Fibroblast of the aortic adventitia (primary cell): ENCODE measurements at places on chromosomes 11 and 22. TPM values are rescaled to one million over a fixed set of nuclear protein-coding genes. Genes with fewer than 3 reads are reported as not detected.

RPL27A gene
- total RNA-seq, result 505 and 965 TPM in 2 replicates

DNA sequence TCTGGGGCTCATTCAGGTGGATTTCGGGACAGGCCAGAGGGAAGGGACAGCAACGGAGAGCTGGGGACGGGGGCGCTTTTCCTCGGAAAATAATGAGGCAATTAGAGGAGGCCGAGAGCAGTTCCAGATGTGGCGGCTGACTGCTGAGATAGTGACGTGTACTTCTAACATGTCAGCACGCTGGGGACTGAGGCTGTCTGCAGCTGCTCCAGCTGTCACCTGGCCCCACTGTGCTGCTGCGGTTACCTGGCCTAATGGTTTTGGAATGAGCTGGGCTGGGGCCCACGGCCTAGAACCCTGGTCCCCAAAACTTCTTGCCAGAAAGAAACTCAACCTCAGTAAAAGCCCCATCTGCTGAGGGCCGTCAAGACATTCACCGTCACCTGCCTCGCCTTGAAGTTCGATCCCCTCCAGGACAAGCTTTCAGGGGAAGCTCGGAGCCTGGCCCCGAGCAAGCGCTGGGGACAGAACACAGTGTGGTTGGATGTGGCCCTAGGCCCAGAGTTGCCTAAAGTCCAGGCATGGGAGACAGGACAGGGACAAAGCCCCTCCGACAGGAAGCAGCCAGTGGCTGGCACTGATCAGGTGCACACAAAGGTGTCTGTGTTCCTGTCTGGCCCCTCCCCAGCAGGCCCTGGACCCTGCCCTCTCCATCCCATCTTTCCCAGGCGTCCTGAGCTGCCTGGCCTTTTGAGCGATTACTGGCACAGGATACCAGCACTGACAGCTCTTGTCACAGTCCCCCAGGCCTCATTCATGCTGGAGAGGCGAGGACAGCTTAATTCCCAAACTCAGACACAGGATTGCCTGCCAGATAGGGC is 22.1 kb downstream of the RPUSD4 start:
- no peak for DNase-seq

GRCh38 chr11:123298488-123299447 is 103.7 kb upstream of the CLMP start:
- no peak for DNase-seq

GRCh38 chr11:66845143-66845875 is 2.1 kb downstream of the RCE1 start:
- no peak for DNase-seq

- no peak for DNase-seq
Observed at GRCh38 chr11:116694349-116694725, 78.5 kb downstream of the BUD13 start.

SEC14L2 gene
- total RNA-seq, result 5.8 and 14.8 TPM in 2 replicates

GRCh38 chr11:12784445-12784844 is 110.2 kb downstream of the TEAD1 start:
- no peak for DNase-seq

GRCh38 chr11:118338637-118339061 is 3.9 kb downstream of the CD3D start:
- no peak for DNase-seq

DNA sequence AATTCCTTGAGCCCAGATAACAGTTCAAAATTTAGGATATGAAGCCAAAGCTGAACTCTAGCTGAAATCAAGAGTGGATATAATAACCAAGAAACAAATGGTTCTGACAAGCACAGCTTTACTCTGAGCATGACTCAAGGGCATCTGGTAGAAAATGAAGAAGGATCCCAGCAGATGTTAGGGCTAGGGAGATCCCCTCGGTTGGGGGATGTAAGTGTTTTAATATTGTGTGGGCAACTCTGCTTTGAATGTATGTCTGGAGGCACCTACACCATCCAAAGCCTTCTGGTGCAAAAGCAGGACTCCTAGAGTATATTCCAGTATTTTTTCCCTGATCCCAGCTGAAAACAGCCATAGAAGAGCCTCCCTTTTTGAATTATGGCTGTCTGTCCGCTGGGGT is 61.7 kb downstream of the FLI1 start:
- DNase-seq, result no peak

DNA sequence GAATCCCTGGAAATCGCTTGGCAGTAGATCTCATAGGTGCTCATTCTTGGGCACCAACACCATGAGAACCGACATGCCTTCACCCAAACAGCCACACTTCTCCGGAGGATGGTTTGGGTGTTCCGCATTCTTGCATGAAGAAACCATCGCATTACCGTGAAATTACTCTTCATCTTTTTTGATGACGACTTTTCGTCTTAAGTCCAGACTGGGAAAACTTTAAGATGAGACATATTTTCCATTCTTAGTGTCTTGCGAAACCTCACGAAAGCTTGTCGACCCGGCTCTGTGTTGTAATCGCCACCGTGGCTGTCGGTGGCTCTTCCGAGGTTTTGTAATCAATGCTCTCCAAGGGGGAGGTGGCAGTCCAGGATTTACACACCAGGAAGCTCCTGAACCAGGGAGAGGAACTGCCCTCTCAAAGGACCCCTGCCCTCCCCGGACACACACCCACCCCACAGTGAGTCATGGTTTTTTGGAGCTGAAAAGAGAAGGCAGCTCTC is 1.7 kb downstream of the TOM1 start:
- peak; percentile 94 for DNase-seq

MAJIN gene
- total RNA-seq, result not detected in 2 replicates

DGKZ gene
- 27.1 and 37.7 TPM in 2 replicates for total RNA-seq

DNA sequence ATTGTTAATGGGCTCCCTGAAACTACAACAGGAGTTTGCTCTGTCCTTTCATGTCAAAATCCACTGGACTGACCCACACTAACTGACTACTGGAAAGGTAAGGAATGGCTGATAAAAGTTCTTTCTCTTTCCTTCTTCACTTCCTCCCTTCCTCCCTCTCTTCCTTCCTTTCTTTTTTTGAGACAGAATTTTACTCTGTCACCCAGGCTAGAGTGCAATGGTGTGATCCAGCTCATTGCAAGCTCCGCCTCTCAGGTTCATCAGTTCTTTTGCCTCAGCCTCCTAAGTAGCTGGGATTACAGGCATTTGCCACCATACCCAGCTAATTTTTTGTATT is 85.2 kb downstream of the IGLL1 start:
- DNase-seq, result no peak

DNA sequence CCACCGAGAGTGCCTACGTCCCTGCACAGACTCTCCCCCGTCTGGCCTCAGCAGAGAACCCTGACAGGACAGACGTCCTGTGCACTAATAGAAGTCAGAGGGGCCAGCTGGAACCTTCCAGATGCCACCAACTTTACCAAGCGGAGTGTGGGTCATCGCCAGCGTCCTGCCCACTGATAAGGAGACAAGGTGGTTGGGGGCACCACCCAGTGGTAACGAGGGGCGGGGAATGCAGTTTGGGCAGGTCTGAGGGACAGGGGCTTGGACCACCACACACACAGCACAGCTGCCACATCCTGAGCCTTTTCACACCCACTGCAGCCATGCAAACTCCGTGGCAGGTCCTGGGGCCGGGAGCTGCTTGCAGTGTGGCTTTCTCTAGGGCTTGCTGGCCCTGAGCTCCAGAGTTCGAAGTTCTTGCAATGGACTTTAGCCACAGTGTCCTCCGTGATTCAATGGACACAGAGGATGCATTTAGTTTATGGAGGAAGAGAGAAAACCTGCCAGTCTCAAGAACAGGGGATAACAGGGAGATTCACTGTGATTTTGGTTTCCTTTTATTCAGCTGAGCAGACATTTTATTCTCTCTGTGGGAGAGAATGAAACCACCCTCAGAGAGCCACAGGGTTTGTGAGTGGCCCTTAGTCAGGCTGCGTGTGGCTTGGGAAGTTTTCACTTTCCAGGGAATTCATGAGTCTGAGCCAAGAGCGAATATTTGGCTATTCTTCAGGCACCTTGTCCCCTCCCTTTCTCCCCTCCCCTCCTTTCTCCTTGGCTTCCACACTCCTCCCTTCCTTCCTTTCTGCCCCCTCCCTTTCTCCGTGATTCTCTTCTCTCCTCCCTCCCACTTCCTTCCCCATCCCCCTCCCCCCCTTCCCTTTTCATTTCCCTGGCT is 13.1 kb downstream of the MRGPRG start:
- DNase-seq, result peak; percentile 63

DNA sequence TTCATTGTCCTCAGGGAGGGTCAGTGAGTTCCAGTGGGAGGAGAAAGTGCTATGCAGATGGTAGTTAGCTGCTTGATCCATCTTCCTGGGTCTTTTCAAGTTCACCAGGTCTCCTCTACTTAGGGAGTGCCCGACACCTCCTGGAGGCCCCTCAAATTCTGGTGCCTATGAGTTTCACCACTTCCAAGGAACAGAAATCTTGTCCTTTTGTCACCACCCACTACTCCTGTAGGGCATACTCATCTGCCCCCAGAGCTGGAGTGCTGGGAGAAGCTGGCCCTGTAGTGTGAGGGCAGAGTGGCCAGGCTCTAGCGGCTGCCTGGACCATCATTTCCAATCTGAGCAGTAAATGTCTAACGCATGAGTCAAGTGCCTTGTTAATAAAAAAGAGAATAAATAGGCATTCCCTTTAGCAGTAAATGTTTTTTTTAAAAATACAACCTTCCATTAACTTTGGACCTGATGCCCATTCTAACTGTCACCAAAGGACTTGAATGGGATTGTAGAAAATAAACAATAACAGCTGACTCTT is 12.5 kb downstream of the IRAG1 start:
- DNase-seq, result no peak

DNA sequence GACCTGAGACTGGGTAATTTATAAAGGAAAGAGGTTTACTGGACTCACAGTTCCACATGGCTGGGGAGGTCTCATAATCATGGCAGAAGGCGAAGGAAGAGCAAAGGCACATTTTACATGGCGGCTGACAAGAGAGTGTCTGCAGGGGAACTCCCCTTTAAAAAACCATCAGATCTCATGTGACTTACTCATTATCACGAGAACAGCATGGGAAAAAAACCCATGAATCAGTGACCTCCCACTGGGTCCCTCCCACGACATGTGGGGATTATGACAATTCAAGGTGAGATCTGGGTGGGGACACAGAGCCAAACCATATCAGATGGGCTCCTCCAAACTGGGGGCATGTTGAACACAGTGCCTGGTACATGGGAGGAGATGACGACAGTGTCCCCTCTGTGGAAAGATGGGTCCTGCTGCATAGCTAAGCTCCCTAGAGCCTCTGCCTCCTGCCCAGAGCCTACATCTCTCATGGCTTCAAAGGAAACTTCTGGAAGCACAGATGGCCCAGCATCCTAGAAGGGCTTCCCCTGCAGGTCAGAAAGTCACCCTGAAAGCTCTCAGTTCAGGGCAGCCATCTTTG is 46.1 kb downstream of the MYEOV start:
- no peak for DNase-seq

GRCh38 chr11:112615891-112616290 is 345.3 kb upstream of the NCAM1 start:
- no peak for DNase-seq

DNA sequence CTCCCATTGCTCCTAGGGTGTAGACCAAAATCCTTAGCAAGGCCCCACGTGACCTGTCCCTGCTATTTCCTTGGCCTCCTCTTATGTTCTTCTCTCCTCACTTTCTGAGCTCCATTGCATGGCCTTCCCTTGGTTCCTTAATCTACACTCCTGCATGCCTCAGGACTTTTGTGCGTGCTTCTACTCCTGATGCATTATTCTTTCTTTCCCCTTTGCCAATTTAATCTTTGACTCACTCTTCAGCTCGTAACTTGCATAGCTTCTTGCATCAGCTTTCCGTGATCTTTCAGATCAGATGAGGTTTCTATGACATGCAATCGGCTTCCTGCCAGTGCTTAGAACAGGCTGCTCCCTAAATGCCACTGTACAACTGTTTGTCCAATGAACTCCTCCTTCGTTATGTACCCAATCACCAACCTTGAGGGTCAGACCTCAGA is 261.6 kb upstream of the CADM1 start:
- DNase-seq, result no peak

DNA sequence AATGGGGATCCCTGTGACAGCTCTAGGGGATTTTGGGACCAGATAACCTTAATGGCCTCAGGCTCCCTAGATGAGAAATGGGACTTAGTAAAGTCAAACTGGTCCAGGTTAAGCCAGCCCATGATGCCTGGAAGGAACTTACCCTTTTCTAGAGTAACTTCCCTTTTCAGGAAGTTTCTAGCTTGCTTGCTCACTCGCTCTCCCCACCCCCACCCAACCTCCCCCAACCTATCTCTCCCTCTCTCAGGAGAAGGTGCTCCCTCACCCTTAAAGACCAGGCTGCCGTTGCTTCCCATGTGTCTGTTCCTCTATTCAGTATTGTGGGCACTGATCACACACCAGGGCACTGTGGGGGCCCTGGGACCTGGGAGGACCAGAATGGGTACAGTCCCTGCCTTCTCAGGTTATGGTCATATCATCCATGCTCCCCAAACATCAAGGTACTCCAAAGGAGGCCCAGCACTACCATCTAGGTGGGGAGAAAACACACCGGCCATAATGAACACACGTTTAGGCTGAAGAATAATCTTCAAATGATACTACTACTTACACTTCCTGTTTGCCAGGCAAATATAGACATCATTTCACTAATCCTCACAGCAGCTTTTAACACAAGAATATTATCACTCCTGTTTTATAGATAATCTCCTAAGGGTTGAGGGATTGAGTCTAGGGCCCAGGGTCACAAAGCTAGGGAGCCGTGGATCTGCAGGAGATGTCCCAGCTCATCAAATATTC is 18.2 kb downstream of the KCNQ1OT1 start:
- DNase-seq, result no peak

DNA sequence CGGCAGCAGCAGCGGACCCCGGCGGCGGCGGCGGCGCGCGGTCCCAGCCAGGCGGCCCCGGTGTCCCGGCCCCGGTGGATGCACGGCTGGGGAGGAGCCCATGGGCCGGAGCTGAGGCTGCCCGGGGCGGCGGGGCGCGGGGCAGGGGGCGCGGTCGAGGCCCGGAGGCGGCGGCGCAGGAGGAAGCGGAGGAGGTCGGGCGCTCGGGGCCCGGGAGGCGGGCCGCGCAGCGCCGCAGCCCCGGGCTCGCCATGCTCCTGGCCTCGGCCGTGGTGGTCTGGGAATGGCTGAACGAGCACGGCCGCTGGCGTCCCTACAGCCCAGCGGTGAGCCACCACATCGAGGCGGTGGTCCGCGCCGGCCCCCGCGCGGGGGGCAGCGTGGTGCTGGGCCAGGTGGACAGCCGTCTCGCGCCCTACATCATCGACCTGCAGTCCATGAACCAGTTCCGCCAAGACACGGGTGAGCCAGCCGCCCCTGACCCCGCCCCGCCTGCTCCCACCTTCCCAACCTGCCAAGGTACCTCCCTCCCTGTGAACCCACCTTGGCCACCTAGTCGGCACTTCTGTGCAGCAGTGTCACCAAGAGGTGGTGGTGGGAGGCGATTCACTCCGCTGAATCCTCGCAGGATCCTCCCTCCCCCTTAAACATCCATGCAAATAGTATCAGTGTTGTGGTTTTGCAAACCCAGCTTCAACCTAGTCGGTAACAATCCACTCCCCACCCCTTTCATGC is 580 bp downstream of the DTX4 start:
- DNase-seq, result no peak

DNA sequence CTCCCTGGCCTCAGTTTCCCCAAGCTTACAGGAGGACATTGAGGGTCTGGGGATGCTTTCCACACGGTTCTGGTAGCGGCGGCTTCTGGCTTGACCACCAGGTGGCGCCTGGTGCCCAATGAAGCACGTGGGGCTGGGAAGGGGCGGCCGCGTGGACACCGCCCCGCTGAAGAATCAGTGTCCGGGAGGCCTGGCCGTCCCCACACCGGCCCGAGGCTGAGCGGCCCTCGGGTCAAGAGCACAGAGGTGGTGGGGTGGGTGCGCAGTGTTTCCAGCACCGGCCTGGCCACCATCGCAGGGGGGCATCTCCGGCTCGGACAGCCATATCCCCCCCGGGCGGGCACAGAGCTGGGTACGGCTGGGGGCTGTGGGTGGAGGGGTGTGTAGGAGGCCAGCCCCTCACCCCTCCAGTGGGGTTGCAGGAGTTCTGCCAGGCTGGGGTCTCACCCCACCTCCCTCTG is 27.8 kb upstream of the PPARA start:
- DNase-seq, result peak; percentile 62
